ENCODE measurements at places on chromosomes 7 and 10.

GRCh38 chr10:97101166-97101940 lies 84.4 kb downstream of the SLIT1 start:
- no peak for DNase-seq

DNA sequence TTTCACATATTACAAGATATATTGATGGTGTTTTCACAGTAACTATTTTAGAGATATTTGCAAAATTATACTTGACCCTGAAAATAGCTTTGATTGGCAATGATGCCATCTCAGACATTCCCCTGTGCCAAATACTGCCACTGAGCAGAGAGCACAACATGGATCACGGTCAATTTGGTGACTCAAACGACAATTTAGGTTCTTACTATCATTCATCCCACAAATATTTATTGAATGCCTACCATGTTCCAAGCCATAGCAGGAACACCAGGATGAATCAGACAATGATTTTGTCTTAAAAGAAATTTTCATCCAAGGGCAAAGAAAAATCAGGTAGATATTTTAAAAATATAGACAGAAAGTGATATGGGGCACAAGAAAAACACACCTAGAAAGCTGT lies 153.2 kb upstream of the ADO start:
- DNase-seq, result no peak

DNA sequence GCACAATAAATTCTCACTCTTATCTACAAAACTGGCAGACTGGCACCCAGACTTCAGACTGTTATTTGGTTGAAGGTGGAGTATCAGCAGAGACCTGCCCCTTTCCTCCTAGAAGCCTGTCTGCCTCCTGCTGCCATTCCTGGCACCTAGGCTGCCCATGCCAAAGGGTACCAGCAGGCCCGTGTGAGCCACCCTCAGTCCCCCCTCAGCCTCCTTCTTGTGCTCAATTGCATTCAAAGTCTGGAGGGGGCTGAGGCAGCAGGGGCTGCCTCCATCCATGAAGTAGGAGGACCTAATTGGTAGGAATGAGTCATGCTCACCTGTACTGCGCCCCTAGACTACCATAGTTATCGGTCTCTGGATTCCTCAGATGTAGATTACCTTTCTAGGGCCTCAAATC lies 440.9 kb upstream of the GRM3 start:
- DNase-seq, result no peak

- no peak for DNase-seq
These were observed 43.8 kb upstream of the GPR26 start for GRCh38 chr10:123622381-123622780.

- DNase-seq, result peak; percentile 70
These were observed 994 bp upstream of the PTF1A start for GRCh38 chr10:23190872-23191763.

DNA sequence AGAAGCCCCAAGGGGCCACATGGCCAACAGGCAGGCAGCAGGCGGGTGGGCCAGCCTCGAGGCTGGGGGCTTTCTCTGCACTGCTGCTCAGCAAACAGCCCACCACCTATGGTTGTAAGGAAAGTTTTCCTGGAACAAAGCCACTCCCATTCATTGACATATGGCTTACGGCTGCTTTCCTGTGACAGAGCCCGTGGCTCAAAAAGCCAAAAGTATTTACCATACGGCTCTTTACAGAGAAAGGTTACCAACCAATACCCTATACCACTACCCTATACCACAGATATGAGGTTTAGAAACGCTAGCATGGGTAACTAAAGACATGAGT lies 152.7 kb downstream of the MAD1L1 start:
- DNase-seq, result no peak

DNA sequence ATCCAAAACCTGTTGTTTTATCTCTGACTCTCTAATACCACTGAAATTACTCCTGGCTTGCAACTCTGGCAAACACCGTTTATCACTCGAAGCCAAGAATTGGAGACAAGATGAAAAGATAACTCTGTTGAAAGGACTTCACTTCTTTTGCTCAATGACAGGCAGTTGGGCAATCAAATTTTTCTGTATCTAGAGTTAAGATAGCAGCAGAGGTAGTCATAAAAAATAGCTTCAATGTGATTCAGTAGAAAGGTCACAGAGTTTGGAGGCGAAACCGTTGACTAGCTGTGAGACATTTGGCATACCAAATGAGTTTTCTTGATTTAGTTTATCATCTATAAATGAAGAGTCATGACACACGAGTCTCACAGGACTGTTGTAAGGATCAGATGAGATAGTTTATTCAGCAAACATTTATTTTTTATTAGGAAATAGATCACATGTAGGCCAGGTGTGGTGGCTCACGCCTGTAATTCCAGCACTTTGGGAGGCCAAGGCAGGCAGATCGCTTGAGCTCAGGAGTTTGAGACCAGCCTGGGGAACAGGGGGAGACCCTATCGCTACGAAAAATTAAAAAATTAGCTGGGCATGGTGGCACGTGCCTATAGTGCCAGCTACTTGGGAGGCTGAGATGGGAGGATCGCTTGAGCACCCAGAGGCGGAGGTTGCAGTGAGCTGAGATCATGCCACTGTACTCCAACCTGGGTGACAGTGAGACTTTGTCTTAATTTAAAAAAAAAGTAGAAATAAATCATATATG lies 23.6 kb downstream of the AKR1B1 start:
- DNase-seq, result no peak

DNA sequence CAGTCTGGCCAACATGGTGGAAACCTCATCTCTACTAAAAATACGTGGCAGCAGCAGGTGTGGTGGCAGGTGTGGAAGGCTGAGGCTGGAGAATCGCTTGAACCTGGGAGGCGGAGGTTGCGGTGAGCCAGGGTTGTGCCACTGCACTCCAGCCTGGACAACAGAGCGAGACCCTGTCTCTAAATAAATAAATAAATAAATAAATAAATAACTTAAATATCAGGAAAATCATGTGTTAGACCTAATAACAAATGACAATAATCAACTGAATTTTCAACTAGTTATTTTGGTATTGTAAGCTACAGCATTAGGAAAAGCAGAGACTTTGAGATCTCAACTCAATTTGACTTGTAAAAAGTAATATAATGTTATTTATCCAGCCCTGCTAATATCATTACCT lies 9.2 kb downstream of the HERPUD2 start:
- DNase-seq, result no peak

- peak; percentile 72 for DNase-seq
These were observed 41.0 kb upstream of the ZNF518A start for GRCh38 chr10:96089116-96089515.

DNA sequence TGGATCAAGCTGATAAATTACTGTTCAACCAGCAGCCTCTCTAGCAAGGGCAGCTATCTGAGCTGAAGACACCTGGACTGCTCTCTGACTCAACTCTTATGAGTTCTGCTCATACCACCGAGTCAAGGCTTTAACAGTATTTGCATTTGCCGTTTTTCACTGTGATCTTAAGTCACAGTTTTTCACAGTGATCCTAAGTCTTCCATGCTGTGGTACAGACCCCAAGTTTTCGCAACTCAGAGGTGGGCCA lies 31.3 kb downstream of the PIP4K2A start:
- DNase-seq, result no peak

DNA sequence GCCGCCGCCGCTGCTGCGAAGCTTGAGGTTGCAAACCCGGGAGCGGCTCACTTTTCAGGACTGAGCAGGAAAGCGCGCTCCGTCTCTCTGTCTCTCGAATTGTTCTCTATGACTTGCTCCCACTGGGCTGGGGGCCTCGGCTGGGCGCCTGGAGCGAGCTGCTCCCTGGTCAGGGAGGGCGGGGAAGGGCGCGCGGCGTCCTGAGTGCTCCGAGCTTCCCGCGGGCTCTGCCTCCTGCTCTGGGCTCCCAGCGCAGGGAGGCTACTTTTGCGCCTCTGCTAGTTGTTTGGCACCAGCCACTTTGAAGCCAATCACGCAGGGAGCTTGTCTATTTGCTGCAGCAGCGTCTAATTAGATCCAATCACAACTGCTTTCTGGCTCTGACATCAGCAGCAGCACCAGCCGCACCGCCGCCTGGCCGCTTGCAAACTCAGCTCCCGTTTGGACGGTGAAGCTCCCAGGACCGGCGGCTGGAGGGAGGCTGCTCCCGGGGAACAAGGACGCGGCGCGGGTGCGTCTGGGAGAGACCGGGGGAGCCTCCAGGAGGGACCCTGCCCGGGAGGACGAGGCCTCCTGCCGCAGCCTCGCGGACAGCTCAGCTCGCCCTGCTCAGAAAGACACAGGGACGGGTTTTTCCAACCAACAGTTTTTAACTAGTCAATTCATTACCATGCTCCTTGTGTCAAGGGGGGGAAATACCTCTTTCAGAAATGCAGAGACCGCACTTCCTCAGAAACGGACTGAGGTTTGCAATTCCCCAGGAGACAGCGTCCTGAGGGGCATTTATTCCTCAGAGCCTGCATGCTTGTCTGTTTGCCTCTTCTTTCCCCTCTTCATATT lies at the start of gene ADARB2:
Gene ADARB2, minus strand, starts transcription at position 304 of the 840 bp plus-strand sequence.
- DNase-seq, result peak; percentile 84

- no peak for DNase-seq
These were observed 111.0 kb downstream of the MICALL2 start for GRCh38 chr7:1348096-1348822.

GRCh38 chr7:116492654-116493109 lies 6.9 kb upstream of the CAV2 start:
- no peak for DNase-seq

- peak; percentile 29 for DNase-seq
These were observed 1.6 kb downstream of the MEOX2 start for GRCh38 chr7:15684871-15685270.

DNA sequence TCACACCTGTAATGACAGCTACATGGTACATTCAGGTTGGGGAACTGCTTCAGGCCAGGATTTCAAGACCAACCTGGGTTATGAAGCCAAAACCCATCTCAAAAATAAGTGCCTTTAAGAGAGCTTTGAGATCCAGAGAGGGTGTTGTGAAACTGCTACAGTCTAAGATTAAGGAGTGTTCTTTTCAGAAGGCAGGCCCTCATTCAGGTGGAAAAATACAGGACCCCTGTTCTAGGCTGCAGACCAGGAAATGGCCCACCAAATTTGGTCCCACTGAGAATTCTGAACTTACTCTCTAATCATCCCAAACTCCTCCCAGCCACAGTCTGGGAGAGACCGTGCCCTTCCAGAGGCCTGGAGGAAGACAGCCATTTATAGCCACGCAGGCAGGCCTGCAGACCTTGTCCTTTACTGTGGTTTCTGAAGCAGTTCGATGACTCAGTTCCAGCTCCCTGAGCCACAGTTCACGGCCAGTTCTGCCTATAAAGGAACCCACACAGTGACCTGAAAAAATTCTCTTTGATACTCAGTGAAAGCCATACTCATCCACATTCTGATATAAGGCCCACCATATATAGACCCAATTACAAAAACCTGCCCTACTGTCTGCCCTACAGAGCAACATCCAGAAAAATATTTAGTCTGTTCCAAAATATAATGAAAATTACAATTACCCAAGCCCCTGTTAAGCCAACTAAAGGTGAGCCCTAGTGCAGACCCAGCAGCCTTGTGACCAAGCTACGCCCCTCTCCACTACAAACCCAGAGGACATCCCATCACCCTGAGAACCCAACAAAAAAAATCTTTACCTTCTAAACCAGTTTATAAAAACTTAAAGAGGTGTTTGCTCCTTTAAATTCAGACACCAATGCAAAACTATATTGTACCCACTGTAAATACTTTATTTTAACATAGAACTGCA lies 21.2 kb downstream of the ZNF680 start:
- DNase-seq, result peak; percentile 28

DNA sequence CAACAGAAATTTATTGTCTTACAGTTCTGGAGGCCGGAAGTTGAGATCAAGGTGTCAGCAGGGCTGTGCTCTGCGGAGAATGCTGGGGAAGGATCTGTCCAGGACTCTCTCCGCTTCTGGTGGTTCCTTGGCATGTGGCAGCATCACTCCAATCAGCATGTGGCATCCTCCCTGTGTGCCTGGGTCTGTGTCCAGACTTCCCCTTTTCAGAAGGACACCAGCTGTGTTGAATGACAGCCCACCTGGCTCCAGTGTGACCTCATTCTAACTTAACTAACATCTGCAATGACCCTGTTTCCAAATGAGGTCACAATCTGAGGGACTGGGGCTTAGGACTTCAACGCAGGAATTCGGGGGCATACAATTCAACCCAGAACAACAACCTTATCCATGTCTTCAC lies 141.9 kb downstream of the BMS1 start:
- DNase-seq, result no peak

DNA sequence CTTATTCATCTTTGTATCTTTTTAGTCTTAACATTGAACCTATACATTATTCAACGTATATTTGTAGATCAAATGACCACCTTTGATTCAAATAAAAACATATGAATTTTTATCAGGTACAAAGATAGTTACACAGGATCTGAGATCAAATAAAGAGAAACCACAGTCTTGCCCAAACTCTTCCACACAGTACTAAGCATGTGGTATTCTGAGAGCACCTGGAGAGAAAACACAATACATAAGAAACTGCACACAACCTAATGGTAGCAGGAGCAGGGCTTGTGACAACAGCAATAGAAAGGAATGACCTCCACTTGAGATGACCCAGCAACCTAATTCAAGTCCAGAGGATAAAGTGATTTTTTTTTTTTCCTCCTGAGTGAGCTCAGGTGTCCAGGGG lies 6.5 kb upstream of the WASL start:
- no peak for DNase-seq

DNA sequence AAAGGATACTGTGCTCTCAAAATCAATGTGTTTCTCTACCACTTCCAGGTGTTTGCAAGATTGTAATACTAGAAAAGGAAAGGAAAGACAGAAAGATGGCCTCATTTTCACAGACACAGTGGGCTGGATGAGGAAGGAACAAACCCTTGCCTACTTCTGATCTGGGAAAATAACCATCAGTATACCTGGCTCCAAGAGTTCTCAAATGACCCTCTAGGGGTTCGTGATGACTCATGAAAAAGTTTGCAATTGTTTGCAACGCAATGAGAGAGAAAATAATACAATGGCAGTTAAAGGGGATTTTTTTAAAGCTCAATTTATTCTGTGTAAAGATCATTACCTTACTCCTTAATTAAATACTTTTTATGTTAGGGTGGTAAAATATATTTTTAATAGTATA lies 197.6 kb upstream of the INHBA start:
- no peak for DNase-seq

DNA sequence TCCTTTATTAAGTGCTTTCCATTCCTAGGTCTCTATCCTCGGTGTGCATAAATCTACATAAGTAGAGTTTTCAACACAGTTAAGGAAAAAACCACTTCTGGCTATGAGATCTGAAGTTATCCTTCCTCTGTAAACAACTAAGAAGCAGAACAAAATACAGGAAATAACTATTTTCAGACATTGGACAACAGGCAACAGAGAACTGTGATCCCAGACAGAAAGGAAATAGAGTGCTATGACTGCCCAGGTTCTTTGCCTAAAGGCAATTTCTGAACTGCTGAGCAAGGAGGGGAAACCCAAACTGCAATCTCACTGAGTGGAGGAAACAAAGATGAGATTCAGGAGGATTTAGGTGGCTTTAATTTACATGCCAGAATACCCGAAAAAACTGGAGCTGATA lies 285.4 kb downstream of the SNX13 start:
- no peak for DNase-seq

Data from DMS53 (cell line).